Stimulated activated CD8-positive, alpha-beta memory T cell treated with anti-CD3 and anti-CD28 coated beads, Interleukin-7, amount 100 ng/mL, for 24 hours (primary cell): ENCODE measurements at places on chromosomes 4 and X.

DNA sequence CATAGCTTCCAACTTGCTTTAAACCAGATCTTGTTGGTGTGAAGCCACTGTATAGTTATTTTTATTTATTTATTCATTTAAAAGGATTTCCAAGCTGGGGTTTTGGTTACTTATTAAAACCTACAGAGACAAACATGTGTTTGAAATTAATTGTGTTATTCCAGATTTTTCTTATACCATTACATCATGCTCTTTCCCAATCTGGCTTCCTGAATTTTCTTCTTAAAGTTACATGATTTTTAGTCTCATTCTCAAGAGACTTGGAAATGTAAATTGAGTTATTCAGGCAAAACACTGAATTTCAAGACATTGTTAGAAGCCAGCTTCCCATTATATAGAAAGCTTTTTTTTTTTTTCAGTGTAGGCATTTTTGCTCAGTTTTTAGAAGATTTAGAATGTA, 381.9 kb downstream of the IL1RAPL1 start:
- DNase-seq, result no peak

- no peak for DNase-seq
Observed at GRCh38 chrX:131288738-131289511, at the start of gene IGSF1. IGSF1 (minus strand) TSS chrX:131289306; CDS start chrX:131286674, 2,632 bp downstream.

DNA sequence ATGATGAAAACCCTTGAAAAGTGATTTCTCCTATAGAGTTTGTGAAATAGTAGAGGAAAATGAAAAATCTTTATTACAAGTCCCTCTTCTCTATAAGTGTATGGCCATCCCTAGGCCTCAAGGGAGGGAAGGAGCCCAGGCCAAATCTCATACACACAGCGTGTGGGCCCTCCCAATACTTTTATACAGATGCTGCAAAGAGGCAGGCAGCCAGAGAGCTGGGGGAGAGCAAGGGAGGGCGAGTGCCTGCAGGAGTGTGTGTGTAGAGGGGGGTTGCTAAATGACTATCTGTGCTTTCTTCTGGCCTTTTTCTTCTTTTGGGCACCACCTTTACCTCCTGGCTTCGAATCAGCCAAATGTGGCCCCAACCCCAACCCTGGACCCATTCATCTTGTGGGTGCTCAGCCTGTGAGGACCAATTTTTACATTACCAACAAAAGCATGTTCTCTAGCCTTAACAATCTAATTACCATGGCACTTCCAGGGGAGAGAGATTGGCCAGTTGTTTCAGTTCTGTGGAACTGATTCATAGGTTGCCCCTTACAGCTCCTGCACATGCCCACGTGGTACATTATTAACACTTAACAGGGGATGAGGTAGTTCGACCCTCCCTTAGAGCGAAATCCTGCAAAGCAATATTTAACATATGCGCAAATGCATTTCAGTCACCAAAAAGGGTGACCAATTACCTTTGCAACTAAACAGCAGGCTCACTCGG, 2.0 kb downstream of the GPC3 start:
- no peak for DNase-seq

DNA sequence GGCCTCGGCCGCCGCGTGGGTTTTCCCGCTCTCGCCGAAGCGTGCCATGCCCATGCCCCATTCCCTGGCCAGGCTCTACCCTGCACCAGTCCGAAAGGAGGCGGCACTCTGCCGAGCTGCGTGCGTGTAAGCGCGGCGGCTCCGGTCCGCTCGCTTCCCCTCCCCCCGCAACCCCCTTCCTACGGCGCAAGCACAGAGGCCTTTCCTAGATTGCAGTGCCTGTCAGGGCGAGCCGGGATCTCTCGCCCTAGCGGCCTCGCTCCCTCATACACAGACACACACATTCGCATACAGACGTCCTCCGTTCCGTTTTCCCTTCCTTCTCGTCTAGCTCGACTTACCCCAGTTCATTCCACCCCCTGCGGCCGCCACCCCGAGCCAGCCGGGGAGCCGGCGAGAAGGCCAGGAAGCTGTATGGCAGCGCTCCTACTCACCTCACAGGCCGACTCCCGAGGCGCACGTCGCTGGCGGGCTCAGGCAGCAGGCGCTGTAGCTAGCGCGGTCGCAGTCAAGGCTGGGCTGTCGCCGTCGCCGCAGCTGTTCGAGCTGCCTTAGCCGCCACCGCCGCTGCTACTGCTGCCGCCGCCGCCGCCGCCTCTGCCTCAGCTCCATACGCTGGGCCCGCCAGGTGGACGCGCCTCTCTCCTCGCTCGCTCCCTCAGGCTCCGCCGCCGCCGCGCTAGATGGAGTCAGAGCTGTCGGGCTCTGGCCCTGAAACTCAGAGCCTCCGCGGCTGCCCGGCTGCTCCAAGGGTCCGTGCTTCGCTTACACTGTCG, 615 bp downstream of the NEXMIF start:
- DNase-seq, result no peak

- DNase-seq, result no peak
Observed at GRCh38 chr4:159434114-159434870, 331.4 kb downstream of the RAPGEF2 start.

GRCh38 chr4:181647396-181648147, 595.6 kb upstream of the TENM3 start:
- DNase-seq, result no peak

- no peak for DNase-seq
Observed at GRCh38 chr4:128480945-128481344, 193.3 kb upstream of the PGRMC2 start.

- DNase-seq, result no peak
Observed at GRCh38 chr4:2256156-2256731, 5.7 kb downstream of the MXD4 start.

DNA sequence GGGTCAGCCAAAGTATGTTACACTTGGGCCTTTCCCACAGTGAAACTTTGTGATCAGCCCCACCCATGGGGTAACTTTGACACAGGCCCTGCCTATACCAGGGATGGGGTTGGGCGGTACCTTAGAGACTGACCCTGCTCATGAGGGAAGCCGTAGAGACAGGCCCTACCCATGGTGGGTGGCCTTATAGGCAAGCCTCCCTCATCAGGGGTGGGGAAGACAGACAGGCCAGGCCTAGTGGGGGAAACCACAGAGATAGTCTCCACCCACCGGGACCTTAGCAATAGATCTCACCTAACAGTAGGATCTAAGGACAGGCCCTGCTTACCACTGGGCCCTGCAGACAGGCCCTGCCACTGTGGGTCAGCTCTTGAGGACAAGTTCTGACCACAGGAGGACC, 6.8 kb downstream of the PLP2 start:
- no peak for DNase-seq

DNA sequence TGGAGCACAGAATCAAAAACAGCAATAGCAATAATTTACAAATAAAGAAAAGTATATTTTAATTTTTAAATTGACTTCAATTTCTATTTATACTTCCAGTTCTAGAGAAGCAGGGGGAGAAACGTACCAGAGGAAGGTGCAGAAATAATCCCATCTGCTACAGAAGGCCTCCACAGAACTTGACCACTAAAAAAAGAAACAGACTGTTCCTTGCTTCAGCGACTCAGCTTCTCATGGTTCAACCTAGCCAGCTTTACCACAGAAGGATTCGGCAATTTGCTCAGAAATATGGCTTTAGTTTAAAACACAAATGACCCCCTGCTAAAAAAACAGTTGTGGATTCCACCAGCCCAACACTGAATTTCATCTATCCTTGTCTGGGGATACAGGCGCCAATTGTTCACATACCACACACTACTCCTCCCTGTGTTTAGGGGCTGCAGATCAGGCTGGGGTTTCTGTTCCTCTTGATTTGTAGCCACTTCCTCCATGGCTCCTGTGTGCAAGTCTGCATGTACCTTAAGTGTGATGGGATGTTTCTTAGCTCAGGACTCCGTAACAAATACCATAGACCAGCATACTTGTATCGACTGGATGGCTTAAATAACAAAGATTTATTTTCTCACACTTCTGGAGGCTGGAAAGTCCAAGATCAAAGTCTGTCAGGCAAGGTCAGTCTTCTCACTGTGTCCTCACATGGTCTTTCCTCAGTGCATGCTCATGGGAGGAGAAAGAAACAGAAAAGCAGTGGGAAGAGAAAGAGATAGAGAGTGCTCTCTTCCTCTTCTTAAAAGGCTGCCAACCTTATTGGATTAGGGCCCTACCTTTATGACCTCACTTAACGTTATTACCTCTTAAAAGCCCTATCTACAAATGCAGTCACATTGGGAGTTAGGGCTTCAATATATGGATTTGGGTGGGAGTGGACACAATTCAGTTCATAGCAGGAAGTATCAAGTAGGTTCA, 79.1 kb downstream of the AMOT start:
- no peak for DNase-seq

GRCh38 chrX:7500386-7500785, 342.6 kb upstream of the VCX start:
- DNase-seq, result no peak
